ENCODE measurements at places on chromosomes 1 and 21.

DNA sequence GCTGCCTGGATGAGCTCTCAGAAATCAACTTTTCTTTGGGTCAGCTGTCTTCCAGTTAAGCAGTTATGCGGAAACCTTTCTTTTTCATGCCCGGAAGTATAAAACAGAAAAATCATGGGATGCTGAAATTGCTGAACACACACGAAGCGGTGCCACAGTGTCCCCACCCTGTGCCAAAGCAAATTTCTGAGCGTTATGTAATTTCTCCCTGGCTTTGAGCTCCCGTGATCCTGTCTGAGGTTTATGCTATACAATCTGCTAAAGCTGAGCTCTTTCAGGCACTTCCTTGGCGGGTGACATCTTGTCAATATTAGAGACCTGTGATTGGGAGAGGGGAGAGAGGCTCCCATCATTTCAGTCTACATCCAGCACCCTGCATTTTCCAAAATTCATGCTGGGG is 201.7 kb downstream of the ROR1 start:
- DNase-seq, result no peak

GRCh38 chr1:17665950-17666720 is 89.0 kb upstream of the ACTL8 start:
- peak; percentile 9 for DNase-seq

- DNase-seq, result no peak
Observed at GRCh38 chr1:197415221-197415620, 147.2 kb downstream of the CRB1 start.

GRCh38 chr21:41932576-41933312 is 21.1 kb downstream of the C2CD2 start:
- DNase-seq, result peak; percentile 61

DNA sequence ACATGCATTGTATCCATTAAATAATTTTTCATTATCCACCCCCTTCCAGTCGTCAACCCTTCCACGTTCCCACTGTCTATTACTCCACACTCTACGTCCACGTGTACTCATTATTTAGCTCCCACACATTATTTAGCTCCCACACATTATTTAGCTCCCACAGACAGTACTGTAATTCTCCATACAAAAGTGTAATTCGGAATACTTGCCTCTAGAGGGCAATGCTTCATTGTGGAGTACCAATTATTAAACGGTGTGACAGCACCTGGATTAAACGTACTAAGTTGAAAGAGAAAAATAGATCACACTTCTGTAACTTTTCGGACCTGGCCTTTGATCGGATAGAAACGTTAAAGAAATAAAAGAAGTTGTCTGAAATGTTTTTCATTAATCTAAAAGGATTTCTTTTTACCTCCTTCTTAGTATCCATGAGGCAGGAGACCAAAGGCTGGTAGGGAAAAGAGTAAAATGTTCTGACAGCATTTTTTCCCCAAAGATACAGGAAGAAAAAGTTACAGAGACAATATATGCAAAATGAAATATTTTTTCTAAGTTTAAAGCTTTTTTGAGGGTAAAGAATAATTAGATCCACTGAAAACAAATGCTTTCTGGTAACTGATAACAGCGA is 99.2 kb downstream of the LHX8 start:
- DNase-seq, result peak; percentile 54

- no peak for DNase-seq
Observed at GRCh38 chr1:146013559-146013922, 8.0 kb downstream of the HJV start.

- DNase-seq, result peak; percentile 46
Observed at GRCh38 chr1:77036560-77036959, 169.3 kb downstream of the ST6GALNAC5 start.

DNA sequence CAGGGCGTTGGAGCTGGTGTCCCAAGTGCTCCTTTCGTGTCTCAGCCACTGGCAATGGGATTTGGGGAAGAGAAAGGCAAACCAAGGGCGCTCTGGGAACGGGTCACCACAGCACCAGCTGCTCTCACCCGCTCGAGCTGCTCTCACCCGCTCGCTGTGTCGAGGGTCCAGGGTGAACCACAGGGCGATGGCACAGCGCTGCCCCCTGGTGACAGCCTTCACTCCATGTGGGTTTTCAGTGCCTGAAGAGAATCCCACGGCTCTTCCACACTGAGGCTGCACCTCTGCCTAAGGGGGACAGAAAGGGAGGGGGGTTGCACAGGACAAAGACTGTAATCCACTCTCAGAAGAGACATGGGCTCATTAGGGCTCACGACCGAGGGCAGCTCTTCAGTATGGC is 7.1 kb upstream of the CLDN19 start:
- no peak for DNase-seq

DNA sequence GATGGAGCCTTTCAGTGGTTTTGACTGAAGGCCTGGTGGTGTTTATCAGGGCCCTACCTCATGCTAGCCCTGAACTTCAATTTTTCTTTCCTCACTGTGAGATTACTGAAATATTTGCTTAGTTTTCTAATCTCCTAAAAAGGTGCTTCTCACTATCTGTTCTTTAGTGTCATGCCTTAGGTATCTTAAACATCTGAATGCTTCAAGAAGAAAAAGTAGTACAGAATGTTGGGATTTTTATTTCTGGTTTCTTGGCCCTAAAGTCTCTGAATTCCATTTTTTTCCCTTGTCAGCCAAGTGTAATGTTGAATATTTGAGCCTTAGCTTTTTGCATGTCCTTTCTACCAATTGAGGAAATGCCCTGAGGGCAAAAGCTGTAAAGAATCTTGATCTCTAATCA is 47.9 kb upstream of the PRKACB start:
- no peak for DNase-seq

DNA sequence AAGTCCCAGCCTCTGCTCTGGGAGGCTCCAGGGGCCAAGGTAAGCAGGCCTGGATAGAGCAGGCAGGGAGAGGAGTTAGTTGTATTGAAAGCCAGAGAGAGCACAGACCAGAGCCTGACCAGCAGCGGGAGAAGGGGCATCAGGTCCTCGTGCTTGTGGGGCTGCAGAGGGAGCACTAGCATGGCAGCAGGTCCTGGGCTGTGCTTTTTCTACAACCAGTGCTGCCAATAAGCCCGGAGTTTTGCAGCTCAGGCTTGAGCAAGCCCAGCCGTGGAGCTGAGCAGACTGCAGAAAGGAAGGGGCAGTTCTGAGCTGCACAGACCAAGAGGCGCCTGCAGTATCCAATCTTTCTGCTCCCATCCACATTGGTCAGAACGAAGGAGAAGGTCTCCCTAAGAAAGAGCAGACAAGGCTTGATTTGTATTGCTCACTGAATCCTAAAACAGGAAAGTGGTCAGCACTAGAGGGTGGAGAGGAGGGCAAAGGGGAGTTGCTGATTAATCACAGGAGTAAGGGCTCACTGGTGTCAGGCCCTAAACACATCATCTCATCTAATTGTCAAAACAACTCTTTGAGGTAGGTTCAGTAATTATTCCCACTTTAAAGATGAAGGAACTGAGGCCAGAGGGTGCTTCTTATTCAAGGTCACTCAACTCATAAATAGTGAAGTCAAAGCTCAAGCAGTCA is 2.7 kb downstream of the DENND2D start:
- no peak for DNase-seq

- DNase-seq, result peak; percentile 100
Observed at GRCh38 chr1:27111626-27112573, 43.0 kb downstream of the SLC9A1 start.

GRCh38 chr1:66168948-66169671 is 364.8 kb upstream of the SGIP1 start:
- no peak for DNase-seq

- peak; percentile 48 for DNase-seq
Observed at GRCh38 chr1:87684713-87685205, 356.1 kb downstream of the LMO4 start.

- no peak for DNase-seq
Observed at GRCh38 chr1:109500941-109501381, 7.1 kb downstream of the CYB561D1 start.

GRCh38 chr1:219058891-219059820 is 114.5 kb upstream of the LYPLAL1 start:
- no peak for DNase-seq

All from bronchial epithelial cell (primary cell).